ENCODE measurements at places on chromosomes 16 and 17.

DNA sequence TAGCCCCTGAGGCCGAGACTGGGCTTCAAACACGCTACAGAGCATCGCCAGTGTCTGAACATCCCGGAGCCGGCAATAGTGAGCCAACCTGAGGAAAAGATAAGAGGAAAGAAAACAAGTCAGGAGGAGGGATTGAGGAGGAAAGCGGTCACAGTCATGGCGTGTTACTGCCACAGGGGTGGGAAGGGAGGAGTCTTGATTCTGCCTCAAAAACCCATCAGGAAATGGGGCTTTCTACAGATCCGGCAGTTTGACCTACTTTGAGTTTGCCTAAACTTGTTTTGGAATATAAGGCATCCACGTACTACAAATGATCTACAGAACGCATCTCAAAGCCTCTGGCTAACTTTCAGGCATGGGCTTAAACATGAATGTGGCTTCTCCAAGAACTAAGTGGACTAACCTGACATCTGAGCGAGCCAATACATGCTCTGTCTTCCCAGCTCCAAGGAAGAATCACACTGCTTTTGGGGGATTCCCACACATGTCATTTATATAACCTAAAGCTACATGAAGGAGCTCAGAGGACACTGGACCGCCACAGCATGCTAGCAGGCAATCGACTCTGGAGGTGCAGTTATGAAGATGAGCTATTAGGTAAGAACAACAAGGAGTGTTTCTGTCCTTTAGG is 96.6 kb downstream of the WDR59 start:
- DNase-seq, result no peak

- DNase-seq, result no peak
Observed at GRCh38 chr16:29816694-29817441, 916 bp downstream of the PAGR1 start.

DNA sequence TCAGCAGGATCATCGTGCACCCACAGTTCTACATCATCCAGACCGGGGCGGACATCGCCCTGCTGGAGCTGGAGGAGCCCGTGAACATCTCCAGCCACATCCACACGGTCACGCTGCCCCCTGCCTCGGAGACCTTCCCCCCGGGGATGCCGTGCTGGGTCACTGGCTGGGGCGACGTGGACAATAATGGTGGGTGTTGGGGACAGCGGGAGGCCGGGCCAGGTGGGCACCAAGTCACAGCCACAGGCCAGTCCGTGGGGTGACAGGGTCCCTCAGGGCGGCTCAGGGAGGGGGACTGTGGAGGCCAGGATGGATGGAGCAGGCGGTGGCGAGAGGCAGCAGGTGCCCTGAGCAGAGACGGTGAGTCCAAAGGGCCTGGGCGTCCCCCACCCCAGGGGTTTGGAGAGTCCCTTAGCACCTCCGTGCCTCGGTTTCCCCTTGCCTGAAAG is 1.0 kb downstream of the TPSD1 start:
- DNase-seq, result no peak

- DNase-seq, result no peak
Observed at GRCh38 chr16:52677501-52677900, 130.6 kb upstream of the TOX3 start.

DNA sequence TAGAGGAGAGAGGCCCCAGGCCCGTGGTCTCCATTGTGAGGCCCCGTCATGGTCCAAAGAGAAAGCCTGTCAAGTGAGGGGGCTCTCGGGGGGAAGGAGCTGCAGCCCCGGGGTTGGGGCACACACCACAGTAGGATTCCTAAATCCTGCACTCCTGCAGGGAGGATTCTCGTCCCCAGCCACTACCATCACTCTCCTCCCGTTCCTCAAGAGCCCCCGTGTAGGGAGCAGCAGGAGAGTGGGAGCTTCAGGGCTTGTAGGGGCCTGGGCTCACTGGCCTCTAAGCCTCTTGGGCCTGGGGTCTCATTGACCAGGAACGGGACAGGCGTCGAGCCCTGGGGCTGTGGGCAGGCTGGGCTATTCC is 821 bp downstream of the C16orf86 start:
- no peak for DNase-seq

DNA sequence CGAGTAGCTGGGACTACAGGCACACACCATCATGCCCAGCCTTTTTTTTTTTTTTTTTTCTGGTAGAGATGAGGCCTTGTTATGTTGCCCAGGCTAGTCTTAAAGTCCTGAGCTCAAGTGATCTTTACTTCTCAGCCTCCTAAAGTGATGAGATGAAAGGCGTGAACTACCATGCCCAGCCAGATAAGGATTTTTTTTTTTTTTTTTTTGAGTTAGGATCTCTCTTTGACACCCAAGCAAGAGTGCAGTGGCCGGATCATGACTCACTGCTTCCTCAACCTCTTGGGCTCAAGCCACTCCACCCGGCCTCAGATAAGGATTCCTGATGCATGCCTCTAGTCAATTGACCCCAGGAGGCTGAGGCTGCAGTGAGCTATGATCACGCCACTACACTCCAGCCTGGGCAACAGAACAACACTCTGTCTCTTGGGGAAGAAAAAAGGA is 11.2 kb upstream of the PLEKHG4 start:
- DNase-seq, result no peak

DNA sequence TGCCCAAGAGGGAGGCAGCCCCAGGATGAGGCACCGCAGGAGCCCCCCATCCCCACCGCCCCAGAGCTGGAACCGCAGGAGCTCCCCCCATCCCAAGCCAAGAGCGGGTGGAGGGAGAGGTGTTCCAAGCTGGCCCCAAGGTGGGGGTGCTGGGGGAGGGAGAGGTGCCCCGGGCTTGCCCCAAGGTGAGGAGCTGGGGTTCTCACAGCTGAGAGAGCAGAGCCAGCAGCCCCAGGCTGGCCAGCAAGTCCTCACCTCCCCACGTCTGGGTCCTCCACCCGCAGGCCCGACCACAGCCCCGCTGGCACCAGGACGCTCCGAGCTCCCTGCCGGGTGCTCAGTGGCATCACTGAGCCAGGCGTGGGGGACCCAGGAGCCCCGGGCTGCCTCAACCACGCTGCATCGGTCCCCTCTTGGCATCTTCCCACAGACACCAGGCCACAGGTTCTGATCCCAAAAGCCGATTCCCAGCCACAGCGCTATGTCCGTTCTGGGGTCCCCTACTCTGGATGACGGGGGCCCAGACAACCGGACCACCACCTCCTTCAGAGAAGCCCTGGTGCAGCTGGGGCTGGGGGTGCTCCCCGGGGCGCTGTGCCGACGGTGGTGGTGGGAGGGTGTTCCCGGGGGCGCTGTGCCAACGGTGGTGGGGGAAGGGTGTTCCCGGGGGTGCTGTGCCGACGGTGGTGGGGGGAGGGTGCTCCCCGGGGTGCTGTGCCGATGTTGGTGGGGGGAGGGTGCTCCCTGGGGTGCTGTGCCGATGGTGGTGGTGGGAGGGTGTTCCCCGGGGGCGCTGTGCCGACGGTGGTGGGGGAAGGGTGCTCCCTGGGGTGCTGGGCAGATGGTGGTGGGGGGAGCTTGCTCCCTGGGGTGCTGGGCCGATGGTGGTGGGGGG is 15.4 kb upstream of the WDR45B start:
- DNase-seq, result no peak

GRCh38 chr16:80966617-80967016 is 40.1 kb downstream of the CMC2 start:
- DNase-seq, result no peak

Data from activated T-helper 1 cell treated with Interleukin-2 at 50 U/mL for 16 hours (primary cell).